ENCODE measurements at places on chromosomes 12 and 14.

GRCh38 chr14:94600148-94600545, 12.0 kb upstream of the SERPINA3 start:
- no peak for DNase-seq

DNA sequence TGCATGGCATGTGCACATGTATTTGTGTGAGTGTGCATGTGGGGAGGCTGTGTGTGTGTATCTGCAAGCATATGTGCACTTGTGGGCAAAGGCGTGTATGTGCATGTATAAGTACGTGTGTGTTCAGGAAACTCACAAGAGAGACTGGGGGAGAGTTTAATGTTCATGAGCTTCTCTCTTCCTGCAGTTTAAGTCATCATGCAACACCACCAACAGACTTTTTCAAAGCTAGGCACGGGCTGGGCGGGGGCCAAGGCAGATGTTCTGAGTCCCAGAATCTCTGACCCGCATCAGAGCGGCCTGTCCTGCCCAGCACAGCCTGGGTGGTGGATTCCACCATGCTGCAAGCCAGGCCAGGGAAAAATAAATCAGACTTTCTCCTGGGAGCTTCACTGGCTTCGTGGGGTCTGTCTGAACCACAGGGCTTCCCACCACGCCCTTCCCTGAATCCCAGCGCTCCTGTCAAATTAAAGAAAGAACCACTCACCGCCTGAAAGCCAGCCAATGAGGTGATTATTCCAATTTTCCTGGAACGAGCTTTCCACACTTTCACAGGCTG, 75.7 kb downstream of the PITPNM2 start:
- DNase-seq = no peak

GRCh38 chr12:74539765-74540526, 2.3 kb downstream of the ATXN7L3B start:
- no peak for DNase-seq

DNA sequence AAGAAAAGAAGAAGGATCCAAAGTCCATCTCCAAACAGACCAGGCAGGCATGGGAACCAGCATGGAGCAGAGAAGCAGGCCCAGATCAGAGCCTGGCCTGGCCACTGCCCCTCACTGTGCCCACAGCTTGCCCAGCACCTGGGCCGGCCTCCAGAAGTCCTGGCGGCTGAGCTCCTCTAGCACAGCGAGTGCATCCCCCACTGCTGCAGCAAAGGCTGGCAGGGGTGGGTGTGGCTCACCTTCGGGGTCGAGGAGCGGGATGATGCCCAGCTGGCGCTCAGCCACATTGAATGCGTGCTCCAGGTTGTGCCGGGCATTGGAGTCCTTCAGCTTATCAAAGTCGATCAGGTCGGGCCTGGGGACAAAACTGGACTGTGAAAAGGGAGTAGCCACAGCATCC, 78.7 kb downstream of the SPTB start:
- DNase-seq = no peak

GRCh38 chr14:50062438-50063085, 53.8 kb downstream of the VCPKMT start:
- DNase-seq = peak; percentile 52

DNA sequence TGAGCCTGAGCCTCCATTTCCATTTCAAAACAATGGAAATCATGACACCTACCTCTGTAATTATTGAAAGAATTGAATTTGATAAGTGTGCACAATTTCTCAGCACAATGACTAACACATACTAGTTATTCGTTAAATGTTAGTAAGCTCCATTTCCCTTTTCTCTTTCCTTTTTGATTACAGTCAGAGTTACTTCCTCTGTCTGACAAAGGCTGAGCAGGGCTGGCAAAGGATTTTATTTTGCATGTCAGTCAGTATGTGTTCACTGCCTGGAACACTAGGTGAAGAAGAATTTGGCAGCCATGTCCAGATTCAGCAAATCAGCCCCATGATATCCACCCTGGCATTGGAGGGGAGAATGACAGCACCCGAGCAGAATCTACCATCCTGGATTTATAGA, 12.2 kb upstream of the RHOJ start:
- no peak for DNase-seq

DNA sequence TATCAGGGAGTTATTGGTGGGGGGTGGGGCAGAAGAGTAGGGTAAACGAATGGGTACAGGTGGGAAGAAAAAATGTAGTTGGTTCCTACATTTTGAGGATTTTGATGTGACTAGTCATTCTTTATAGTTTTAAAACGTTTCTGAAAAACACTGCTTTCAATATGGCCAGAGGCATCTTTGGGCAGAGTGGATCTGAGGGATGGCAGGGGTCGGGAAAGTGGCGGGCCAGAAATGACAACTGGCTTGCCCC, 527 bp upstream of the ATP23 start:
- DNase-seq = no peak

GRCh38 chr12:67474934-67475620, 173.5 kb upstream of the DYRK2 start:
- DNase-seq = no peak

DNA sequence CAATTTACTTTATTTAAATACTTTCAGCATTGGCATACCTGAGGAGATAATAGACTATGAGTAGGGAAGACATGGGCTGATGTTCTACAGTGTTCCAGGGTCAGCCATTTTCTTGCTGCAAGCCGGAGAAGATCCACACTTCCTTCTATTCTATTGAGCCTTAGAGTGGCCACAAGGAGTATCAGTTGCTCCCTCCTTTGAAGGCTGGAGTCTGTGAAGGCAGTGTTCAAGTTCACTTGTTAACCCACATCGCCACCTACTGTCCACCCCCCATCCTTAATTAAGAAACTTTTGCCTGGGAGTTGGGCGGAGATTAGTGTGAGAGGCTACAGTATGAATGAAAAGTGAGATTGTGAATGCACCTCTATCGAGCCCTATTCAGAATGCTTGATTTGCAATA, 666.6 kb downstream of the NRXN3 start:
- DNase-seq = no peak

- no peak for DNase-seq
Measured at GRCh38 chr14:63212209-63212608, 8.0 kb downstream of the RHOJ start.

GRCh38 chr12:55385891-55386290, 14.4 kb upstream of the OR6C65 start:
- no peak for DNase-seq

DNA sequence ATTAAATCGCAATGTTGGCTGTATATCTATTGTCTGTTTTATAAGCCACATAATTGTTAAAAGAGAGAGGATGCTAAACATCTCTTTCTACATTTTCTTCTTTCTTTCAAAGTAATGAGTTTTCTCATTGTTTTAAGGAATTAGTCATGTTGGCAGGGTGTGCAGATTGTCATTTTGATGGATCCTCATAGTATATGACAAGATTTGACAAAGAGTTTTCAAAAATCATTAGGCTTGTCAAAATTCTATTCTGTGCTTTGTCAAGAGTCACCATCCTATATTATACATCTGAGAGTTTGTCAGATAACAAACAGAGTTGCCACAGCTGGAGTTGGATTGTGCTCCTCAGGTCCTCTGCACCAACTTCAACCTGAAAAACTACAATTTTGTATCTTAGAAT, 35.4 kb upstream of the APPL2 start:
- DNase-seq = no peak

DNA sequence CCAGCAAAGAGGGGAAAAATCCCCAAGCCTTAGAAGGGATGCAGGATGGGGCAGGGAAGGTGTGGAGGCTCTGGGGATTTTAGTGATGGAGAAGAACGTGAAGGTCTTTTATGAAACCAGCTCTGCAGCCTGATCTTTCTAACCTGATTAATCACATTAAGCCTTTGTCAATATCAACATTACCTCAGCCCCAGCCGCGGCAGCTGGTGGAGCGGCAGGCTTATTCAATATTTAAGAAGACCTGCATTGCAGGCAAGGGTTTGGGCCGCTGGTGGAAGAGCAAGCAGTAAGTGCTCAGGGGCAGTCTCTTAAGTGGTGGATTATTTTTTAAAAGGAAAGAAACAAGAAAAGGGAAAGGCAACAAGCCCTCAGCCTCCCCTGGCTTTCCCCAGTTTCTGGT, 16.6 kb downstream of the RPH3A start:
- no peak for DNase-seq

DNA sequence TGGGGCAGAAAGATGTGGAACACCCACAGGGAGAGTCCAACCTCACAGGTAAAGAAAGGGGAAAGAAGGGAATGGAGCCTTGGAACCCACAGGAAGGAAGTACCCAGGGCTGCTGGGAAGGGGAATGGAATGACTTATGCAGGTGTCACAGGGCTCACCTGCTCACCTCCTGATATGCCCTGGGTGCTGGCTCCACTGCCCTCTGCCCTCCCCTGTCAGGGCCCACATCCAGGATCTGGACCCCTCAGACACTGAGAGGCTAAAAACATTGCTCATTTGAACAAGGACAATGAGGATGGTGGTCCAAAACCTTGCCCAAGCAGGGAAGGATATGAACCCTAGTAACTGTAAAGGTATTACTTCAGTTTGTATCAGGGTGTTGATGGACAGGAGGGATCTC, 19.3 kb downstream of the ZBTB39 start:
- no peak for DNase-seq

DNA sequence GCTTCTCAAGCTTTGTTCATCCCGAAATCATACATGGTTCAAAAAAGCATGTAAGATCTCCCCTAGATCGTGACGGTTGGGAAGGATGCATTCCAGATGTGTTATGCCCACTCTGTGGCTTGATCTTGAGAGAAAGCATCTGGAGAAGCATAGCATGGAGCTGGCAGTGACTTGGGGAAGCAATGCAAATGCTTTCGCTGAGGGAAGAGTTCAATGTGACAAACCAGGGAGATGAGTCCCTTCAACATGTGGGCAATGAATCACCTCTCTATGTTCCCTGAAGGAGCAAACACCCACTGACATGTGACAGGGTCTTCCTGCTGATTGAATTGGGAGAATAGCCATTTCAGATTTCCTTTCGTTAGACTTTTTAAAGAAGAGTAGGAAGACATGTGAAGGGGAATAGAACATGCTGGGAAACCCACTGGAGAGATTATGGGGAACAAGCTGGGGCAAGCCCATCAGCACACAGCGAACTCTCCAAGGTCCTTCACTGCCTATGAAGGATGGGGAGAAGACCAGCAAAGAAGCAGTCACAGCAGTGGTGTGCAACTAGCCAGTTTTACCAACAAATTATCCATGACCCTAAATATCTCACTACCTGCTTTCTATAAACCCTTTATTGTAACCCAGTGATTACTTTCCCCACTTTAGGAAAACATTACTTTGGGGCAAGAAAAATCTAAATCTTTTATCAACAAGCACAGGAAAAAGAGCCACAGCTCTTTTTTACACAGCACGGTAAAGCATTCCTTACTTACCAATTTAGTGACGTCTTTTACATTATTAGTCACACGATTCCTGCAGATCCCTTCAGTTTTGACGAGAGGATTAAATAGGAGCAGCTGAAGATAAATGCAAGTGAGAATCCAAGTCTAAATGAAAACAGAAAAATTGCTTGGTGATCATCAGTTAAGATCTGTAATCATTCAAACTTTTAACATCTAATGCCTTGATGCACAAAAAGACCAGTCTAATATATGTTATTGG, 35.0 kb downstream of the KITLG start:
- no peak for DNase-seq

GRCh38 chr14:56664811-56665421, 85.3 kb downstream of the TMEM260 start:
- DNase-seq = no peak

- DNase-seq = no peak
Measured at GRCh38 chr12:69028941-69029729, 96.2 kb upstream of the CPM start.

GRCh38 chr12:7108003-7108795, 815 bp downstream of the C1RL start:
- peak; percentile 45 for DNase-seq

DNA sequence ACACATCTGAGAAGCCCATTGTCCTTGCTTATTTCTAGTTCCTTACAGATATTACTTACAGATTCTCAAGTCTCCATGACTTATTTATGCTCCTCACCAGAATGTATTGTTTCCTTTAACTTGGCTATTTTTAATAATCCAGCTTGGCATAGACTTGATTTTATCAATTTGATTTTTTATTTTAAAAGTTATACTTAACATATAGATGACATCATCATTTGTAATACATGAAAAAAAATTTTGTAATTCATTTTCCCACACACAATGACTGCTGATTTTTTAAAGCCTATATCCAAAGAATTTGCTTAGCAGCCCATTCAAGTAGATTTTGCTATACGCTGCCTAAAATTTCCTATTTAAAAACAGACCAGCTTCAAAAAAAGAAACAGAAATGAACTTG, 39.8 kb downstream of the PTPRR start:
- DNase-seq = no peak

DNA sequence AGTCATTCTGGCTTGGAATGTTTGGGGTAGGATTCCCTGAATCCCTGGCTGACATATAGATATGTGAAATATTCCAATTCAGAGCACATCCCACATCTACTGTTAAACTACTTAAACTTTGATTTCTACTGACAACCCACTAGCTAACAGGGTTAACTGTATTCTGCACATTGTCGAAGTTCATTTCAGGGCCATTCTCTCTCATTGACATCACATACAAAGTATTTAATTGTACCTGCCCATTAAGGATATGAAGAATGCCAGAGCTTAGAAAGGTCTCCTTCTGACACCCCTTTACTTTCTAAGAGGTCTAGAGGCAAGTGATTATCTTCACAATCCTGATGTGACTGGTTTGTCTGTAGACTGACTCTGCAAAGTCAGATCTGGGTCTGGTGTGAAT, 2.8 kb upstream of the DCN start:
- no peak for DNase-seq

DNA sequence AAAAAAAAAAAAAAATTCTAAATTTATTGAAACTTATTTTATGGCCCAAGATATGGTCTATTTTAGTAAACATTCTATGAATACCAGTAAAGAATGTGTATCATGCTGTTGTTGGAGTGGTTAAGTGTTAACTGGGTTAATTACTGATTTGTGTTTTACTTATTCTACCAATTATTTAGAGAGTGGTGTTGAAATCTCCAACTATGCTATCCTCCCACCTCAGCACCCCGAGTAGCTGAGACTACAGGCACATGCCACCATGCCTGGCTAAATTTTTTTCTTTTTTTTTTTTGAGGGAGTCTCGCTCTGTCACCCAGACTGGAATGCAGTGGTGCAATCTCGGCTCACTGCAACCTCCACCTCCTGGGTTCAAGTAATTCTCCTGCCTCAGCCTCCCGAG, 72.2 kb downstream of the R3HDM2 start:
- no peak for DNase-seq

DNA sequence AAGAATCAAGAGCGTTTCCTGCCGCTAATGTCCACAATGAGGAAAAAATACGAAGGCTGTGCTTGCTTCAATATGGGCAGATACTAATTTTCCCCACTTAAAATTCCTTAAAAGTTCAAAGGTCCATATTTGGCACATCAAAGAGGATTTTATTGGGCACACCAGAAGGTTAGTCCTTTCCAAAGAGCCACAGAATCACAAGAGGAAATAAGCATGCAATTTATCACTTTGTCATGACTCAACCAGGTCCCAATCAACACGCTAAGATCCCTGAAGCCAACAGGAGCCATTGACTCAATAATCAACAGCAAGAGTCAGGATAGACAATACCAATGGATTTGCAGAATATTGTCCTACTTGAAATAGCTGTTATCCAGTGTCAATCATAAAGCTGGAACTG, 80.6 kb downstream of the MAP1LC3B2 start:
- DNase-seq = no peak

- no peak for DNase-seq
Measured at GRCh38 chr12:1185460-1186182, 194.6 kb downstream of the ERC1 start.

Data from stimulated activated CD4-positive, alpha-beta T cell treated with anti-CD3 and anti-CD28 coated beads, TNF-alpha, amount 100 ng/mL, for 1 hour (primary cell).